Activated T-cell treated with anti-CD3 and anti-CD28 coated beads for 48 hours (primary cell): ENCODE measurements at places on chromosomes 6 and 20.

DNA sequence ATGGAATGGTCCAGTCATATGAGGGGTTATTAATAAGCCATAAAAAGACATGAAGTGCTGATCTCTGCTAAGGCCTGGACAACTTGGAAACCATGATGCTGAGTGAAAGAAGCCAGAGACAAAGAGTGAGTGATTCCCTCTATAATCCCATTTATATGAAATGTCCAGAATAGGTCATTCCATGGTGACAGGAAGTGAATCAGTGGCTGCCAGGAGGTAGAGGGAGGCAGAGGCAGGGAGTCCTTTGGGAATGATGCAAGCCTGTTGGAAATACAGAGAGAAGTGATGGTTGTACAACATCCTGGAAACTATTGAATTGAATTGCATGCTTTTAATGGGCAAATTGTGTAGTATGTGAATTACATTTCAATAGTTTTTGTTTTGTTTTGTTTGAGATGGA is 26.4 kb downstream of the ANKRD60 start:
- no peak for DNase-seq

GRCh38 chr6:68572525-68572924 is 62.6 kb upstream of the ADGRB3 start:
- DNase-seq, result peak; percentile 4

DNA sequence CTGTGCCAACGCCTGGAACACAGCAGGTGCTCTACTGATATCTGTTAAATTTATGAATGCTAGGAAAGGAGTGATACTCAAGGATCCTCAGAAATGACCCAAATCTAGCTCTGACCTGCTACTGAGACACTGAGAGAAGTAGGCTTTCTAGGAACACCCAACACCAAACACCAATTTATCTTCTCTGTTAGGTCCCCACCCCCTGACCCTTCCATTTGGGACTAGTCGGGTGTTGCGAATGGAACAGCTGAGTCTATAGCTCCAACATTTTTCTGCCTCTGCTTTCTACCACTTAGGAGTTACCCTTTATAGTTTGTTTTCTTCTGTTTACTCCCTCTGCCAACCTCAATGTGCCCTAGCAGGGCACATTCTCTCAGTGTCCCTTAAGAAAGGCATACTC is 24.0 kb downstream of the CPNE1 start:
- no peak for DNase-seq

GRCh38 chr6:117776441-117776840 is 101.2 kb downstream of the NUS1 start:
- DNase-seq, result no peak

DNA sequence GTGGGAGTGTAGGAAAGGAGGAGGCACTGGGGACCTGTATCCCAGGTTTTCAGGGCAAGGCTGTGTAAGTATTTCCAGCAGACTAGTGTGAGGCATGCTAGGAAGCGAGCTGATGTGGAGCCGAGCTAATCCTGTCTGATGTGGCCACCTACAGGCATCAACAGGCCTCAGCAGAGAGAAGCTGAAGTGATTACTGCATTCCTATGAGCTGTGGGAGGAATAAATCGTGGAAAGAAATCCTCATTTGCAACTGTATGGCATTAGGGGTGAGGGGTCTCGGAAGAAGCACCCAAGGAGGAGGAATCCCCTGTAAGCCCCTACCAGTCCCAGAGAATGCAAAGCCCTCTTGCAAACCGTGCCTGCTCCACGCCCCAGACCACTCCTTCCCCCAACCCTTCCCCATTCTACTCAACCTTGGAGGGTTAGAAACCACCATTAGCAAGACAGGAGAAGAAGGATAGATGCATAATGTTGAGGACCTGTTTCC is 41.6 kb downstream of the C6orf15 start:
- DNase-seq, result no peak

GRCh38 chr20:7136886-7137285 is 369.4 kb downstream of the BMP2 start:
- DNase-seq, result no peak

GRCh38 chr20:39736434-39737327 is 774.5 kb downstream of the DHX35 start:
- DNase-seq, result no peak

DNA sequence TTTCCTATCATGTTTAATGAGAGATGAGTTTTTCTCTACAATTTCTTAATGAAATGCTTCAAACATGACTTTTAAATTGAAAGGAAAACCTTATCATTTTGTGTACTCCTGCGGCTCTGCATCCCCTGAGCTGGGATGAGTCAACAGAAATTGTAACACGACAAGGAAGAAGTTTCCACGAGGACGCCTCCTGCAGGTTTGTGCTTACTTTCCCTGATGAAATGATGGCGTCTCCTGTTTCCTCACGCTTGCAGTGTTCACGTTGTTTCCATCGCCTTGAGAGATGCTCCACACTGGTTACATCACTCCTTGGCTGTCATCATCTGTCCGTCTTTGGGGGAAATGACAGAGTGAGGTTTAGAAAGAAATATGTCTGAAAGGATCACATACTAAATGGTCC is 233.7 kb upstream of the ZFP64 start:
- no peak for DNase-seq

GRCh38 chr20:16244892-16245291 is 328.4 kb downstream of the KIF16B start:
- DNase-seq, result no peak

- no peak for DNase-seq
Measured at GRCh38 chr6:129598244-129599187, 111.5 kb downstream of the ARHGAP18 start.

GRCh38 chr6:116118608-116119007 is 7.3 kb downstream of the COL10A1 start:
- DNase-seq, result no peak

DNA sequence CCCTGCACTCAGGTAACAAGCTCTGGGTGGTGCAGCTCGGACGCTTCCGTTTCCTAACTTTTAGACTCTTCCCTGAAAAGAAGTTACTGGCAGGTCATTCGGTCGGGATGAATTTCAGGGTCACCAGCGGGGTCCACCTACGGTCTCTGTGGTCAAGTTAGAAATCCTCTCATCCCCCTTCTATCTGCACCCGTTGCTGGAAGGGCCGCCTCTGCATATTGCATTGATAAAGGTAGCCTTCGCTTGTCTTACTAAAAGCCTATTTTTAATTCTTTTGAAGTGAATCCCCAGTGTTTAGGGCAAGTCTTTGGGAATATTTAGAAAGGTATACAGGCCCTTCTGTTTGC is 47.3 kb downstream of the LRRN4 start:
- DNase-seq, result no peak

DNA sequence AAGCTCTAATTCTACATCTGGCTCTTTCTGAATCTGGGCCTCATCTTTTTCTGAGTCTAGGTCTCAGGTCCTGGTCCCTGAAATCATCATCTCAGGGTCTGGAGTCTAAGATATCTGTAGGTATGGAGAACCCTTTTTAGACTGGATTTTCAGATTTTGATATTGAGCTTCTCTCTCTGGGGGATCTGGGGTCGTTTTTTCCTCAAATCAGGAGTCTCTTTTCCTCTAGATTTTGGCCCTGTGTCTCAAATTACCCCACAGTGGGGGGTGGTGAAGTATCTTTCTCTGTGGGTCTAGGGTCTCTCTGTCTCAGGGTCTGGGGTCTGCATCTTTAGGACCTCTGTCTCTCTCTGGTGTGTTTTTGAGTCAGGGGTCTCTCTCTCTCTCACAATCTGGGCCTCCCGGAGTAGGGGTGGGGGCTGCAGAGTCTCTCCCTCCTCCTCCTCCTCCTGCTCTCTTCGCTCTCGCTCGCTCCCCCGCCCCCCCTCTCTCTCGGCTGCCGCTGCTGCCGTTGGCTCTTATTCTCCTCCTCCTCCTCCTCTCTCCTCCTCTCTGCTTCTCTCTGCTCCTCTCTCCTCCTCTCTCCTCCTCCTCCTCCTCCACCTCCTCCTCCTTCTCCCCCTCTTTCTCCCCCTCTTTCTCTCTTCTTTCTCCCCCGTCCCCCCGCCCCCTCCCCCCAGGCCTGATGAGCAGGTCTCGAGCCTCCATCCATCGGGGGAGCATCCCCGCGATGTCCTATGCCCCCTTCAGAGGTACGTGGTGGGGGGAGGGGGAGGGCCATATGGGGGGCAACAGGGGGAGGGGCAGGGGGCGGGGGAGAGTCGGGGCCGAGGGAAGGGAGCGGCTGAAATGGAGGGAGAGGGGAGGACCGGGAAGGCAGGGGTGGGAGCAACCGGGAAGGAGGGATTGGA is at the start of gene SYNGAP1:
SYNGAP1 (plus strand) TSS at position 486 of the 911 bp plus-strand sequence; CDS start at position 686, 200 bp downstream.
- DNase-seq, result no peak
